ENCODE measurements at places on chromosomes 16 and 17.

- no peak for DNase-seq
Measured at GRCh38 chr16:67490335-67491096, 7.2 kb upstream of the AGRP start.

GRCh38 chr16:3487521-3488410 is 7.5 kb downstream of the C16orf90 start:
- no peak for DNase-seq

- DNase-seq, result no peak
Measured at GRCh38 chr16:25855818-25856217, 164.1 kb downstream of the HS3ST4 start.

GRCh38 chr16:51641191-51641765 is 490.2 kb upstream of the SALL1 start:
- DNase-seq, result no peak

DNA sequence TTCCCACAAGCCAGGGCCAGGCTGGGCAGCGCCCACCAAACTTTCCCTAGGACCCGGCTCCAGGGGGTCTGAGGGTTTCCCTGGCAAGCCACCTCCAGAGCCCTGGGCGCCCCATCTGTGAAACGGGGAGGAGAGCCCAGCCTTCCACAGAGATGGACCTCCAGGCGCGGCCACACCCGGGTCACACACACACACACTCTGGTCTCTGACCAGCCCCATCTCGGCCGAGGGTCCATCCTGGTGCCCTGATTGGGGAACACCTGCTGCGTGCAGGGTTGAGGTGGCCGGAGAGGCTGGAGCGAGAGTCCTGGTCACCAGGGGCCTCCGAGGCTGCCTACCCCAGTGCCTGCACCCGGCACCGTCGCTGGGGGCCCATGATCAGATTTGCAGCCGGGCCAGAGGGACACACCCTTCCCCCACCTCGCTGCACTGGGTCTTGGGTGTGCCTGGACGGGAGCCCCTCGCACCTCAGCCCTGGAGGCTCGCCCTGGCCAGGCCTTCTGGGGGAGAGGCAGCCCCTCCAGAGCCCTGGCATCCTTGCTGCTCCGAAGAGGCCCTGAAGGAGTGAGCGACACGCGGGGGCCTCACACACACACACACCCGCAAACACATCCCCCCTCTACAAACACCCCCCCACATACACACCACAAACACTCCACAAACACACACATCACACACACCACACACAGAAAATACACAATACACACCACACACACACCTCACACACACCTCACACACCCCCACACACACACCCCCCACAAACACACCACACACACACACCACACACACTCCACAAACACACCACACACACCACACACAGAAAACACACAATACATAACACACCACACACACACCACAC is 29.7 kb downstream of the SLC25A10 start:
- no peak for DNase-seq
